H7 (cell line): ENCODE measurements at places on chromosomes 3 and 15.

DNA sequence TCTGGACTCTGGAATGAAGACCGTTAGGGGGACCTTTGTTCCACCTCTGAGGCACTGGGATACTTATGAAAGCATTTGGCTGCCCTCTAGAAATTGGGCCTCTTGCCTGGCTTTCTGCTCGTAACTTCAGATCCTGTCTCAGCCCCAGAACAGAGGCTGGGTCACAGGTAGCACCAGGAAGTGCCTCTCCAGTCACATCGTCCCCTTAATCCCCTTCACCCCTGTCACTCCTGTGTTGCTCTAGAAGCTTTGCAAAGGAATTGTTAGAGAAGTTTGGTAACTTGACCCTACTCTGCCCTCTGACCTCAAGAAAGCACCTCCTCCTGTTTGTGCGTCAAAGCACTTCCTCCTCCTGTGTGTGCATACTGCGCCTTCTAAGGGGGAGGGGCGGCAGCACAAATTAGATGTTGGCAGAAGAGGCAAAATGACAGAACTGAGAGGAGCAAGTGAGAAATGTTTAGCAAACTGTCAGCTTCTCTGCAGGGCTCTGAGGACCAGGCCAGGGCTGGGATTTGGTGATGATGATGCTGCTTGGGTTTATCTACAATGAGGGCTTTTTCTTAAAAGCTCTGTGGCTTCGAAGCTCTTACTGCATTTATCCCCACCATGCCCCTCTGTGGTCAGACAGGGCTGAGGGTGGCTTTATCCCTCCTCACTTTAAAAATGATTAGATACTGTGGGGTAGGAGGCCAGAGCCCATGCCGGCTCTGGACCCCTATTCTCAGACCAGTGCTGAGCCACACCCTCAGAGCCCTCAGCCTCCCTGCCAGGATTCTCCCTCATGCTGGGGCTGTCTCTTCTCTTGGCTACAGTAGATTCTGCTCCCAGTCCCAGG is 76.2 kb downstream of the LARS2 start:
- peak; percentile 62 for DNase-seq

- DNase-seq, result no peak
Observed at GRCh38 chr3:188706176-188706575, 465.6 kb upstream of the TPRG1 start.

GRCh38 chr3:192564611-192565010 is 162.7 kb downstream of the FGF12 start:
- DNase-seq, result no peak

- DNase-seq, result no peak
Observed at GRCh38 chr3:174285242-174285864, 573.8 kb upstream of the NAALADL2 start.
